HFFc6 (cell line): ENCODE measurements at places on chromosomes 3 and 15. TPM values are rescaled to one million over a fixed set of nuclear protein-coding genes. Genes with fewer than 3 reads are reported as not detected.

CLDN18 gene
- total RNA-seq = not detected in 2 replicates

GRCh38 chr3:195001961-195002861 lies 268.7 kb downstream of the XXYLT1 start:
- peak; percentile 17 for DNase-seq

DNA sequence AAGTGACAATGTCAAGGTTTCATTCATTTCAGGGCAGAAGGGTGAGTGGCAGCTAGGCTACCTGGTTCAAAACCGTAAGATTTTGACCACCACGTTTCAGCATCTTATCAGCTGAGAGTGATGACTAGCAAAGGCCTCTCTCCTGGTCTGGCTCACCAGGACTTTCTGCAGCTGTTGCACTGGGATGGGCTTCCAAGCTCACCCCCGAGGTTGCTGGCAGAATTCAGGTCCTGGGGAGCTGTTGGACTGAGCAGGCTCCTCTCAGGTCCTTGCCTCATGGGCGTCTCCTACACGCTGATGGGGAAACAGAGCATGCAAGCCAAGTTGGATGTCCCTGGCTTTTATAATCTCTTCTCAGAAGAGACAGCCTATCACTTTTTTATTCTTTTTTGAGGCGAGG lies 88.8 kb upstream of the RNU6-1 start:
- no peak for DNase-seq

GRCh38 chr15:68732451-68732850 lies 88.2 kb downstream of the ANP32A start:
- DNase-seq = no peak

DNA sequence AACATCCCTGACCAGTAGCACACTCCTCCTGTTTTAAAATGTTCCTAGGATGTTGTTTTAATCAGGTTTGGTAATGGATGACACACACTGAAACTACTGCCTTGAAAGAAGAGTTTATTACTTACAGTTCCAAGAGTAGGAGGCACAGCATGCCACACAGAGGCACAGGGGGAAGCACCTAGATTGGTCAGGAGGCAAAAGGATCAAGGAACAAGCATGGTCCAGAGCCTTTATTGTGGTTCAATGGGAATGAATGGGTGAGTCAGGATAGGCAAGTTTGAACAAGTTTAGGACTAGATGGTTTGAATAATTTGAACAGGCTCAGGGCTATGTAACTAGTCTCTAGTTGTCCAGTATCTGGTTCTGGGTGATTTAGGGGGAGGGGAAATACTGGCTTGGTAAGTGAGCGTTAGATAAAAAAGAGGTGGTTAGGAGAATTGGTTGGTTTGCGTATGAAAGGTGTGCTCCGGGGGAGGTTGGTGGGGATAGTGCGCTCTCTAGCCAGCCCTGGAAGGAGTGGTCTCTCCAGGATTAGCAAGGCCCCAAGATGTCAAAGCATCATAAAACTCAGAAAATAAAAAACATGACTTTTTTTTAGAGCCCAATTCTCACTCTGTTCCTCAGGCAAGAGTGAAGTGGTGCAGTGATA lies 35.1 kb downstream of the TMOD3 start:
- DNase-seq = peak; percentile 40

GRCh38 chr15:62783303-62783957 lies 259.1 kb upstream of the TPM1 start:
- DNase-seq = peak; percentile 83

- DNase-seq = no peak
Observed at GRCh38 chr15:73941871-73942635, 15.8 kb downstream of the LOXL1 start.

CFAP91 gene
- not detected in 3 replicates for total RNA-seq

- DNase-seq = no peak
Observed at GRCh38 chr3:187266691-187267090, 24.8 kb downstream of the MASP1 start.

GRCh38 chr3:19346759-19347158 lies 198.4 kb downstream of the KCNH8 start:
- DNase-seq = no peak

SEMA3B gene
- total RNA-seq = 14.5 to 25.0 TPM (median 23.6 TPM) in 3 replicates

- DNase-seq = no peak
Observed at GRCh38 chr15:61811952-61812351, 248.3 kb downstream of the VPS13C start.

DNA sequence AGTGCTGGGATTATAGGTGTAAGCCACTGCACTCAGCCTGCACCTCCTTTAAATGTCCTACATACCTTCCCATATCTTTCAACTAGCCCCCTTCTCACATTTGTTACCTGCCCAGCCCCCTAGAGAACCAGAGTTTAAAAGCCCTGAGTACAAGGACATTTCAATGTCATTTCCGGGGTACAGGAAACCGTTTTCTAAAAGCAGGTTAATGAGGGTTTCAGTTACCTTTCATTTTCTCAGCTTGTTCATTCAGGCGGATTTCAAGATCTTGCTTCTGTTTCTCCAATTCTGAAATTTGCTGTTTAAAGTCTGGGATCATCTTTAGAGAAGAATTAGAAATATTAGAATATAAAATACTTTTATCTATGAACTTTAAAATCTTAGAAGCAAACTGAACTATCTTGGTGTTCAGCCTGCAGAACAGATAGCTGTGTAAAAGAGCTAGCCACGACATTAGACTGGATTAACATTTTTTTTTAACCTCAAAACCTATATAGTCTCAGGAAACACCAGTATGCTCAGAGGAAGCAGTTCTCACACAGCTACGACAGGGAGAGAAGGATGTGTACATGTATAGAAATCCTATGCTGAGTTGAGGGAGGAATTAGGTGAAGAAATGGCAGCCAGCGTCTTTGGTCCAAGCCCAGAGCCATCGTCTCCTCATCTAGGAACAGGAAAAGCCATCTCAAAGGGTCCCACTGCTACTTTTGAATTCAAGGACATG lies 29.9 kb upstream of the GNB5 start:
- DNase-seq = no peak

DNA sequence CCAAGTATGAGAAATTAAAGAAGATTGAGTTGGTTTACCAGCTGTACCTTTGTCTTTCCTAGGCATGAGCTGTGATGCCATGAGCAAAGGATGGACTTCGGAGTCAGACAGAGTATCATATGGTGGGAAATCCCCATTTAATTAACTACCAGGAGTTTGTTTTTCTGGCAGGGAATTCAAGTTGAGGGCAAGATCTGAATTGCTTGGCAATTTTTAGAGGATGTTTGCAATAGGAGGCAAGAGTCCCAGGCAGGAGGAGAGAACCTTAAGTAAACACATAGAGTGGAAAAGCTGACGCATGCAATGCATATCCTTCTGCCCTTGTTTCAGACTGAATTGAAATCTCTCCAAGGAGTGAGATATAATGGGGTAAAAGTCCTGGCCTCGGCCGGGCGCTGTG lies 569.7 kb upstream of the MDFIC2 start:
- DNase-seq = no peak

GRCh38 chr3:147773116-147773630 lies 364.0 kb downstream of the ZIC1 start:
- no peak for DNase-seq

ALG1L2 gene
- total RNA-seq = 0.46 TPM in 1 of 3 replicates, not detected in the others

DNA sequence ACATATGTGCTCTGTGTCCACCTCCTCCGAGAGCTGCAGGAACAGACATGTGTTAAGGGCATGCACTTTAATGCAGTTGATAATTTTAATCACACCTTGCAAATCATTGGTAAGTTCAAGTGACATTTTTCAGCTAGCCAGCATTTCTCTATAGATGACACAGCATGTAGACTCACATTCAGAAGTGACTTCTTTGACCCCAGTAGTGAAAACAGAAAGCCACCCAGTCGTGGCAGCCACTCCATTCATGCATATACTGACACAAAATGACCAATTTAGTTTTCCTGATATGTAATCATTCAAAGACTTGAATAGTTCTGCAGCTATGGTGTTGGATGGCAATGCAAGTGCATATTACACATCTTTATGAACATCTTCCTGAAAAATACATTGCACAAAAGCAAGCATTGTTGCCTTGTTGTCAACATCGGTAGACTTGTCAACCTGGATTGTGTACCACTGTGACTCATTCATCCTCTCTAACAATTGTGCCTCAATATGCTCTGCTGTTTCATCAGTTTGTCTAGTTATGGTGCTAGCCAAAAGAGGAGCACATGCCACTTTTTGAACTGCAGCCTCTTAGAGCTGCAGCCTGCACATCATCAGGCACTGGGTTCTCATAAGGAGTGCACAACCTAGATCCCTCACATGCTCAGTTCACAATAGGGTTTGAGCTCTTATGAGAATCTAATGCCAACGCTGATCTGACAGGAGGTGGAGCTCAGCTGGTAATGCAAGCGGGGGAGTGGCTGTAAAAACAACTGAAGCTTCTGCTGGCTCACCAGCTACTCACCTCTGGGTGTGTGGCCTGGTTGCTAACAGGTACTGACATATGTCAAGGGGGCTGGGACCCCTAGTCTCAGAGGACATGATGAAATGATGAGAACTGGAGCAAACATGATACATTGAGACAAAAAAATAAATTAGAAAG lies 622.0 kb downstream of the PYDC2 start:
- no peak for DNase-seq

SEMA5B gene
- not detected in 3 replicates for total RNA-seq

GRCh38 chr3:100437721-100438622 lies 36.6 kb downstream of the LNP1 start:
- DNase-seq = no peak

TM6SF1 gene
- 0.25 TPM in 1 of 3 replicates, not detected in the others for total RNA-seq

DGKG gene
- 0.23 to 0.53 TPM (median 0.36 TPM) in 3 replicates for total RNA-seq

DNA sequence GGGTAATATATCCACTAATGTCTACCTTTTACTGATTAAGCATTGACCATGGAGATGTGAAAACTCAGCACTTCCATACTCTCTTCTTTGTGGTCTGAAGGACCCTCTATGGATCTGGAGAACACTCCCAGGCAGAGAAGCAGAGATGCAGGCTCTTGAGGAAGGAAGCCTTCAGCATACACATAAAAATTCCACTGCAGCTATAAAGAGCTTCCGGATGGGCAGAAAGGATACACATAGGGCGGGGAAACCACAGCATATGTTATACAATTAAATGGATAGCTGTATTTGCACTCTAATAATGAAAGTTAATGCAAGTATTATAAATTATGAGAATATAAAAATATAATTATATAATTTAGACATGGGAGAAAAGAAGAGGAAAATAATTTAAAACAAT lies 1258.2 kb upstream of the ALCAM start:
- no peak for DNase-seq

FEZF2 gene
- total RNA-seq = not detected in 3 replicates

TTC23 gene
- 11.9 to 15.3 TPM (median 13.9 TPM) in 3 replicates for total RNA-seq

GRCh38 chr15:87557881-87558280 lies 698.7 kb downstream of the NTRK3 start:
- no peak for DNase-seq

GRCh38 chr3:60076331-60076730 lies 1026.5 kb upstream of the CFAP20DC start:
- no peak for DNase-seq

- no peak for DNase-seq
Observed at GRCh38 chr3:11574981-11575669, 68.6 kb downstream of the VGLL4 start.

GRCh38 chr3:156489462-156489911 lies 65.4 kb downstream of the SSR3 start:
- no peak for DNase-seq

FBXO40 gene
- total RNA-seq = not detected in 2 replicates

LRRC31 gene
- not detected in 3 replicates for total RNA-seq

DNA sequence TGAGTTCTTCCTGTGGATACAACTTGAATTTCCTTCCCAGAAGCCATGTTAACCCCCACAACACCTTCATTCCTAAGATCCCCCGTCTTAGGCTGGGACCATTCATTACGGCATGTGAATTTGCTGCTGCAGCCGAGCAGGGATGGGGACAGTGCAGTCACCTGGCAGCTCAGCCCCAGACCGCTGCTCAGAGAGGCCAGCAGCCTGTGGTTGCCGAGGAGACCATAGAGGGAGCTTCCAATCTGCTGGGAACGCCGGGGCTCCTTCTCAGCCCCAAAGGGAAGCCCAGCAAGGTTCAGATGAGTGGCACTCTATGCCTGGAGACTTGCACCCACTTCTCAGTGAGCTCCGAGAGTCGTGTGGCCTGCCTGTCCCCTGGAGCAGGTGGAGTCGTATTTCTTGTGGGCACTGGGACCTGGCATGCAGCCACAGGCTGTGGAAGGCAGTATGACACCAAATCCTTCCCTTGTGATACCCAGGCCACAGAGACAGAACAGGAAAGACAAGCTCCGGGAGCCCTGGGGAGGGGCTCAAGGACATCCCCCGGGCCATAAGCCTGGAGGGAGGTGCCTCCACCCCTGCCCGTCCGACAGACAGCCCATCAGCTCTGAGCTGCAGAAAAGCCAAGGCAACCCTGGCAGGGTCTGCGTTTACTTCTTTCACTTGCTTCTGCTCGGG lies 167.3 kb downstream of the FAM43A start:
- DNase-seq = no peak

- DNase-seq = peak; percentile 55
Observed at GRCh38 chr15:98609144-98609852, 39.0 kb upstream of the IGF1R start.

DNA sequence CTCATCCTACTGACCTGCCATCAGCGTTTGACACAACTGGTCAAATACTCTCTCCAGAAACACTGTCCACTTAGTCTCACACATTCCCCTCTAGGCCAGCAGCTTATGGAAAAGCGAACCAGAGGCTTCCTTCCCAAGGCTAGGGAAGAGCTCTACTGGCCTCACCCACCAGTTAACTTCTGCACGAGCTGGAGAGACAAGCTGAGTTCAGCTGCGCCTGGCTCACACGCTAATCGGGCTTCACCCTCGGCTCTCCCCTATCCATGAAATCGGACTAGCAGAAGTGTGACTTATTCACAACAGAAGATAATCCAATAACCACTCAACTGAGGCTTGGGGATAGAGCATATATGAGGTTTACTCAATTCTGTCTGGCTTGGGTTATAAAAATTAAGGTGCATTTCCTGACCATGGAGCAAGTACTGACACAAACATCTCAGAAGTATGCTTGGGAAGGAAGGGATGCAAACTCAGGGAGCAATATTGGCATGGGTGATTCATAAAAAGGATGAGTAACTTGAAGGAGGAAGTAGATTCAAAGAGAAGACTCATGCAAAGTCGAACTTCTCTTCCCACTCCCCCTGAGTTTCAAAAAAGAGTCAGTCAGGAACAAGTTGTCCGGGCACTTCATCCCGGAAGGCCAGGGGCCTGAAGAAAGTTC lies 73.1 kb downstream of the XXYLT1 start:
- DNase-seq = peak; percentile 89

GOLGA6D gene
- not detected in 2 replicates for total RNA-seq

SOX14 gene
- not detected in 3 replicates for total RNA-seq

GRCh38 chr3:119594066-119594465 lies 3.6 kb upstream of the PLA1A start:
- no peak for DNase-seq

- DNase-seq = no peak
Observed at GRCh38 chr3:176632925-176633324, 564.4 kb downstream of the TBL1XR1 start.

ATP13A4 gene
- not detected in 3 replicates for total RNA-seq

NEO1 gene
- total RNA-seq = 5.2 to 20.4 TPM (median 6.4 TPM) in 3 replicates

QTRT2 gene
- 18.1 to 22.9 TPM (median 21.6 TPM) in 3 replicates for total RNA-seq

- peak; percentile 99 for DNase-seq
Observed at GRCh38 chr15:101201411-101202174, 50.3 kb downstream of the CHSY1 start.

SMCO1 gene
- total RNA-seq = not detected in 3 replicates
